ENCODE measurements at places on chromosomes 3 and 15. TPM values are rescaled to one million over a fixed set of nuclear protein-coding genes. Genes with fewer than 3 reads are reported as not detected.

Gene PDZRN3
- not detected for polyA plus RNA-seq

Gene SCG5
- 29.2 TPM for polyA plus RNA-seq

Gene SERPINI2
- polyA plus RNA-seq, result not detected

Gene ACTC1
- polyA plus RNA-seq, result not detected

Gene A4GNT
- not detected for polyA plus RNA-seq

Gene CHRNB4
- polyA plus RNA-seq, result 0.06 TPM

Gene SCN11A
- 0.01 TPM for polyA plus RNA-seq

Gene PLCH1
- 0.02 TPM for polyA plus RNA-seq

Gene MEX3B
- 0.18 TPM for polyA plus RNA-seq

Gene ZNF620
- 0.35 TPM for polyA plus RNA-seq

Gene MNS1
- 0.29 TPM for polyA plus RNA-seq

Gene ISL2
- not detected for polyA plus RNA-seq

Gene LMAN1L
- polyA plus RNA-seq, result not detected

Gene GPR87
- polyA plus RNA-seq, result 90.0 TPM

Gene CPNE4
- 0.24 TPM for polyA plus RNA-seq

Gene GABRR3
- not detected for polyA plus RNA-seq

Gene BNC1
- 137 TPM for polyA plus RNA-seq

Gene AGBL1
- polyA plus RNA-seq, result not detected

Gene THBS1
- polyA plus RNA-seq, result 789 TPM

Gene SLC9C1
- not detected for polyA plus RNA-seq

Gene DUOX1
- polyA plus RNA-seq, result 32.5 TPM
